M059J (cell line): ENCODE measurements at places on chromosomes 12 and 14.

DNA sequence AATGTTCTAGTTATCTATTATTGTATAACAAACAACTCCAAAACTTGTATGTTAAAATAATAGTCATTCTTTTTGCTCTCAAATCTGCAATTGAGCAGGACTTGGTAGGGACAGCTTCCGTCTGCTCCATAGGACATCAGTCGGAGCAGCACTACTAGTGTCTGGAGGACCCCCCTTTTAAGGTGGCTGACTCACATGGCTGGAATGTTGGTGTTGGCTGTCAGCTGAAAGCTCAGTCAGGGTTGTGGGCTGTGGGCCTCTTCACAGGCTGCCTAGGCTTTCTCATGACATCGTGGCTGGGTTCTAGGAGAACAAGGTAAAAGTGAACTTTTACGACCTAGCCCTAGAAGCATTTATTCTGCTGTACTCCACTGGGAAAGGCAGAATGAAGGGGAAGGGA is 160.6 kb downstream of the ANO4 start:
- DNase-seq: peak; percentile 77

DNA sequence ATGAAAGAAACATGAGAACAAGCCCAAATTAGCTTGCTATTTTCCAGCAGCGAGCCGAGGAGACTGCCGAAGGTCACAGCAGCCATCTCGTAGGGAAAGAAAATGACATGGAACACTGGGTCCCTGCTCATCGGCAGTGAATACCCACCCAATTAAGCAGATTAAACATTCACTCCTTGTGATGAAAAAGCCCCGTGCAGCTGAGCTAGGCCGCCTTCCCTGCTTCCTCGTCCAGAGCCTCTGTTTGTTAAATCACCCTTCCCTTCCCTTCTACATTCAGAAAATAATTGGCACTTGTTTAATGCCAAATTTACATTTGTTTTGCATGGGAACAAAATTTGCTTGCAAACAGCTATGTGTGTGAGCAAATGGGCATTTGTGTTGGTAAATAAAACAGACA is 342.5 kb downstream of the RMST start:
- DNase-seq: no peak

DNA sequence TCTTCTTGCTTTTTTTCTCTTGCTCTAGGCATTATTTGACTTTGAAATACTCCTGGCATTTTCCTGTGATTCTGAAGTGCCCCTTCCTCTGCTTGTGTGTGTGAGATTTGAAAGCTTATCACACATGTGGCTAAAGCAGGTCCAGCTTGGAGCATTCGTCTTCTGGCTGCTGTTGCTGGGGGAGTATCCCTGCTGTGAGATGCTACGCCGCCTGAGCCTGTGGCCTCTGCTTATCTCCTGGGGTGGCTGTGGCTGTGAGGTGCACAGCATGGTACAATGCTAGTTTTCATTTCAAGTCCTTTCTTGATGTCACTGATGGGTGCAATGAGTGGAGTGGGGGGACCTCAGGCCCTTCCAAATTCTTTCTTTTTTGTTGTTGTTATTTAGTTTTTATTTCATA is 371.8 kb downstream of the ZFP36L1 start:
- DNase-seq: no peak

- no peak for DNase-seq
Measured at GRCh38 chr12:25058658-25059058, 109.8 kb upstream of the BCAT1 start.

DNA sequence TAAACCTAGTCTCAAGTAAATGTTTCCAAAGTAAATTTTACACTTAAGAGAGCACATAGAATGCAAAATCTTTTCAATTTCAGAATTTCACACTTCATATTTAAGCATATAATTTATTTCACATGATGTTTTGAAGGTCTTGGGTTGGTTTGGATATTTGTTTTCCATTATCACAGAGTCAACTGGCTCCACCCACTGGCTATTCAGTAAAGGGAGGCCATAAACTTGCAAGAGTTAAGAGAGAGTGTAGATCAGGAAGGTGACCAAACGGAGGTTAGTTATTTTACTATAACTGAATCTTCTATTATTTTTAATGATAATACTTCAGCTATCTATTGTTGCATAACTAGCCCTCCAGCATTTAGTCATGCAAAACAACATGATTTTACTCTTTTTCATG is 6.2 kb upstream of the CPNE8 start:
- no peak for DNase-seq

DNA sequence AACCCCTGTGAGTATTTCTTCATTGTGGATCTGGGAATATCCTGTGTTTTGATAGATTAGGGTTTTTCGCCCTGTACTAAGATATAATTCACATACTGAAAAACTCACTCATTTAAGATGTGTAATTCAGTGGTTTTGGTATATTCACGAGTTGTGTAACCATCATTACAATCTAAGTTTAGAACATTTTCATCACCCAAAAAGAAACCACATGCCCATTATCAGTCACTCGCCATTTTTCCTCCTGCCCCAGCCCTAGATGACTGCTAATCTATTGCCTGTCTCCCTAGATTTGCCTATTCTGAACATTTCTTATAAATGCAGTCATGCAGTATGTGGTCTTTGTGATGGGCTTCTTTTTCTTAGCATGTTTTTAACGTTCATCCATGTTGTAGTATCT is 67.9 kb upstream of the ATF1 start:
- no peak for DNase-seq

GRCh38 chr14:94267352-94267751 is 25.7 kb downstream of the SERPINA10 start:
- DNase-seq: no peak

- no peak for DNase-seq
Measured at GRCh38 chr14:38836539-38836938, 266.5 kb downstream of the SEC23A start.

DNA sequence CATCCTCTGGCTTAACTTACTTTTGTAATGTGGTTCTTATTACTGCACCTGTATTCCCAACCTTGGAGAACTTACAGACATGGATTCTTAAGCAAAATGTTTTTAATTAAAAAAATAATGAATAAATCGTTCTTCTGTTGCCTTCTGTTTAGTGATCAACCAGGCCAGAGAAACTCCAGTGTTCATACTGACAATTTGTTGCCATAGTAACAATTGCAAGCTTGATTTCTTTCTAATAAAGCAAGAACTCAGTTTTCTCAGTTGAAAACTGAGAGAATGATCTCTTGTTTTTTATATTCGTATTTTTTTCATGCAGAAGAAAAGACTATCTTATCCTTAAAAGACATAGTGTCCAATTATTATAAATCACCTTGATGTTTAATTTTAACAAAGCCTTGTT is 106.5 kb upstream of the LMNTD1 start:
- DNase-seq: no peak

DNA sequence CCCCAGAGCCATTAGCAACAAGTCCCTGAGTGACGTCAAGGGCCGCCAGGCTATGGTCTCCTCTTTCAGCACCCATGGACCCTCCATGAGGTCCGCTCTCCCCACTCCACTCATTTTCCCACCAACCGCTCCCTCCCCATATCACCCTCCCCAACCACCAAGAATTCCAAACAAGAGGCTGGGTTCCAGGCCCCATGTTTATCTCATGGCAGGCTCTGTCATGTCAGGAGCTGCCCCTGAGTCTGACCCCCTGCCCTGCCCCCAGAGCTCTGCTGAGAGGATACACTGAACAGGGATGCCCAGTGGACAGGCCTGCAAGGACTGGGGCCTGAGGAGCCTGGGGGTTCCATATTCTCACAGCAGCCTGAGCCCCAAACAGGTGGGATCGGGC is 21.6 kb upstream of the SMUG1 start:
- no peak for DNase-seq

DNA sequence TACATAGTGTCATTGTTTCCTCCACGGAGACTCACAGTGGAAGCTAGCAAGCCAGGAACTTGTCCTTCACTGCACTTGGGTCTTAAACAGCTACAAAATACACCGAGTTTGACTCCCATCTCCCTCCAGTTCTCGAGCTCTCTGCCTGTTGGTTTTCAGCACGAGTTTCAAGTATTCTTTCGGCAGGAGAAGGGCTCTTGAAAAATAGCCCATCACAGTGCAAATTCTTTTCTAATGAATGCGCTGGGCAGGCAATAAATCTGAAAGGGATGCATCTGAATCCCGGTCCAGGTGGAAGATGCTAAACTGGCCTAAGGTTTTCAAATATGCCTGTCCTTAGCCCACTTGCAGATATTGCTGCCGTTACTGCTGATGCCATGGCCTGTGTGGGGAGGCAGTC is 173.9 kb downstream of the CACNA1C start:
- DNase-seq: no peak

DNA sequence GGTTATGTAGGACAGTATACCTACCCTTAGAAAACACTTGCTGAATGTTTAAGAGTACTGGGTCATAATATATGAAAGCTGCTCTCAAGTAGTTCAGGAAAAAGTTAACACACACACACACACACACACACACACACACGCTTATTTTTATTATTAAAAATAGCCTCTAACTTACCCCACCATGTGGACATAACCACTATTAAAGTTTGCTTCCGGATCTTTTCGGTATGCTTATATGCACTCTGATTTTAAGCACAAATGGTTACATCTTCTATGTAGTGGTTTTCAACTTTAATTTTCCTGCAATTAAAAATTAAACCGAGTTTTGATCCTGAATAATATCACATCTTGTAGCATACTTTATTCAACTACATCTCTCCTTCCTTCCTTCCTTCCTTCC is 84.9 kb upstream of the TRAF3 start:
- DNase-seq: no peak

DNA sequence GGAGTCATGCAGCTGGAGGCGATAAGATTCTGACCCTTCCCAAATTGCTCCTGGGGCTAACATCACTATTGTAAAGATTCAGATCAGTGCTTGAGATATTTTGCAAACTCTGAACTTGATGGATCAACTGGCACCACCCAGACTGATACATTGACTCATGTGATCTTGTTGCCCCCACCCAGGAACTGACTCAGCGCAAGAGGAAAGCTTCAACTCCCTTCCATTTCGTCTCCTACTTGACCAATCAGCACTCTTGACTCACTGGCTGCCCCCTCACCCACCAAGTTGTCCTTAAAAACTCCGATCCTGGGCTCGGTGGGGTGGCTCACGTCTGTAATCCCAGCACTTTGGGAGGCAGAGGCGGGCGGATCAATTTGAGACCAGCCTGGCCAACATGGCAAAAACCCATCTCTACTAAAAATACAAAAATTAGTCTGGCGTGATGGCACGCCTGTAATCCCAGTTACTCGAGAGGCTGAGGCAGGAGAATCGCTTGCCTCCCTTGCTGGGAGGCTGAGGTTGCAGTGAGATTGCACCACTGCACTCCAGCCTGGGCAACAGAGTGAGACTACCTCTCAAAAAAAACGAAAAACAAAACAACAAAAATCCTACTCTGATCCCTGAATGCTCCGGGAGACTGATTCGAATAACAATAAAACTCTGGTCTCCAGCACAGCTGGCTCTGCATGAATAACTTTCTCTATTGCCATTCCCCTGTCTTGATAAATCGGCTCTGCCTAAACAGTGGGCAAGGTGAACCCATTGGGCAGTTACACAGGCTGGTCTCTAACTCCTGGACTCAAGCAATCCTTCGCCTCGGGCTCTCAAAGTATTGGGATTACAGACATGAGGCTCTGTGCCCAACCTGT is 9.8 kb upstream of the ARF6 start:
- DNase-seq: no peak

DNA sequence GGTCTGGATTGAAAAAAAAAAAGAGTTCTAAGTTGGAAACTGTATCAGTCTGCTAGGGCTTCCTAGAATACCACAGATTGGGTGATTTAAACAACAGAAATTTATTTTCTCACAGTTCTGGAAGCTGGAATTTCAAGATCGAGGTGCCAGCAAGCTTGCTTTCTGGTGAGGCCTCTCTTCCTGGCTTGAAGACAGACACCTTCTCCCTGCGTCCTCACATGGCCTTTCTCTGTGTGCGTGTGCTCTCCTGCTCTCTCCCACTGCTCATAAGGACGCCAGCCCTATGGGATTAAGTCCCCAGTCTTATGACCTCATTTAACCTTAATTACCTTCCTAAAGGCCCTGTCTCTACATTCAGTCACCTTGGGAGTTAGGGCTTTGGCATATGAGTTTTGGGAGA is 215.5 kb downstream of the PIK3C2G start:
- DNase-seq: peak; percentile 7

DNA sequence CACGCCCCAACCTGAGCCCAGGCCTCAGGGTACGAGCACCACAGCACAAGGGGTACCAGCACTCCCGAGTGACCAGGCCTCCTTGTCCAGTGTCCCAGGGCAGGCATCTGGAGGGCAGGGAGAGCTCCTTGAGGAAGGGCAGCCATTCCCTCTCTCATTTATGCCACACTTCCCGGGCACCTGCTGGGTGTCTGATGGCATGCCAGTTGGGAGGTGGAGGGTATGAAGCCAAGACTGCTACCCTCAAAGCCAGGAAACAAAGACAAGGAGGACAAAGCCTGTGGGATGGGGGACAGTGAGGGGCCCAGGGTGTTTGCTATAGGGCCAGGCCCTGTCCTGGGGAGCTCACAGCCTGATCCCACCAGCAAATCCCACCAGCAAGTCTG is 45.6 kb downstream of the CCDC88C start:
- DNase-seq: no peak

DNA sequence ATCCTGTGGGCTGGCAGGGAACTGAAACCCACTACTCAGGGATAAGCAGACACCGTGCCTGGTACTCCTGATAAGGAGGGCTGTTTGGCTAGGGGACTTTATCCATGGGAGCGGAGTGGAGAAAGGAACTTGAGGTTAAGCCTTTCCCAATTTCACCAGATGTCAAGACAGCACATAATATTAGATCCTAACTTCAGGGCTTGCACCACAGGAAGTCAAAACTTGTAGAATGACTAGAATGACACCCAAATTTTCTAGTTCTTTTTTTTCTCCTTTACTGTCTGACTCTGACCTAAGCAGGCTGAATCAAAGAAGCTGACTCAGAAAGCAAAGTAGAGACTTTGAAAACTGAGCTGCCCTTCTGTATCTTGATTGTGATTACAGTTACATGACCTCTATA is 7.1 kb upstream of the CGRRF1 start:
- no peak for DNase-seq

- peak; percentile 78 for DNase-seq
Measured at GRCh38 chr14:96410119-96410518, 18.2 kb downstream of the AK7 start.

DNA sequence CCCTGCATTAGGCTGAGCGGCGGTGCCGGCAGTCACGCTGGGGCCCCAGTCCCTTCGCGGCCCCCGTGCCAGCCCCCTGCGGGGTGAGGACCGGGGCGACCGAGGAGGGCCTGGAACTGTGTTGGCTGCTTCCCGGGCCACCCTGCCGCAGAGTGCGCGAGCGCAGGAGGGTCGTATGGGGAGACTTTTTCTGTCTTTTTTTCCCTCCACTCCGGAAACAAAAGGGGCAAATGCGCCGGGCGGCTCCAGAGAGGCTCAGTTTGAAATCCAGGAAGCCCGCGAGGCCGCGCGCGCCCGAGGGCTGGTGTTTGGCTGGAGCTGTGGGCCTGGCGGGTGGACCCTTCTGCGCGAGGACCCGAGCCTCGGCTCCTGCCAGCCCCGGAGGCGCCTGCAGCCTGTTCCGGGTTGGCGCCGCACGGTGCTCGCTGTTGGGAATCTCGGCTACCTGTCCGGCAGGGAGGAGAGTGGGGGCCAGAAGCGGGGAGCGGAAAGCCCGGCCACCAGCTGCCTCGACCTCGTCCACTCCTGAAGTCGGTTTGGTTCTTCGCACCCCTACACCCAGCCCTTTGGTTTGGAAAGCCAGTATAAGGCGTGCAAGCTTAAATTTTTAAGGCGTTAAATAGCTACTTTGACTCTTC is 638 bp downstream of the PLEKHG3 start:
- no peak for DNase-seq
